ENCODE measurements at places on chromosomes 6 and 20. TPM values are rescaled to one million over a fixed set of nuclear protein-coding genes. Genes with fewer than 3 reads are reported as not detected.

FAM217A gene
- 0.04 TPM for polyA plus RNA-seq

SALL4 gene
- 0.06 TPM for polyA plus RNA-seq

LAMA4 gene
- 12.4 TPM for polyA plus RNA-seq

PSORS1C2 gene
- not detected for polyA plus RNA-seq

DDX39B gene
- polyA plus RNA-seq = 307 TPM

ATP6V1G2 gene
- polyA plus RNA-seq = 2.0 TPM

STMN3 gene
- 3.5 TPM for polyA plus RNA-seq
